ENCODE measurements at places on chromosomes 3 and 15.

GRCh38 chr3:66265649-66266048 is 44.8 kb downstream of the SLC25A26 start:
- DNase-seq = no peak

DNA sequence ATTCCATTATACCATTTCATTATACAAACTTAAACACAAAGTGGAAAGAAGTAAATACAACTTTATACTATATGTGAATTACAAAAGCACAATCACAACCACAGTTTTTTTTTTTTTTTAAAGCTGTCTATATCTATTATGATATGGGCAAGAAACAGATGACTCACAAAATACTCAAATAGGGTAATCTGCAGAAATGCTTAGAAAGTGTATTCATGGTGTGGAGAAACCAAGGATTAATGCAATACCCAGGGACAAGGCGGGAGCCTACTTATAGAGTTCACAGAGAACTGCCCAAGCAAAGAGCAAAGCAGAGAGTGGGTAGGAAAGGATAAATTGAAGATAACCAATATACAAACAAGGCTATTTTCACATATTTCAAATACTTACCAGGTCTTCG is 332.0 kb downstream of the FHIT start:
- DNase-seq = no peak

- no peak for DNase-seq
These were observed 921 bp downstream of the FBXL2 start for GRCh38 chr3:33278163-33278562.

- no peak for DNase-seq
These were observed 203.3 kb downstream of the CDIN1 start for GRCh38 chr15:36782681-36783080.

DNA sequence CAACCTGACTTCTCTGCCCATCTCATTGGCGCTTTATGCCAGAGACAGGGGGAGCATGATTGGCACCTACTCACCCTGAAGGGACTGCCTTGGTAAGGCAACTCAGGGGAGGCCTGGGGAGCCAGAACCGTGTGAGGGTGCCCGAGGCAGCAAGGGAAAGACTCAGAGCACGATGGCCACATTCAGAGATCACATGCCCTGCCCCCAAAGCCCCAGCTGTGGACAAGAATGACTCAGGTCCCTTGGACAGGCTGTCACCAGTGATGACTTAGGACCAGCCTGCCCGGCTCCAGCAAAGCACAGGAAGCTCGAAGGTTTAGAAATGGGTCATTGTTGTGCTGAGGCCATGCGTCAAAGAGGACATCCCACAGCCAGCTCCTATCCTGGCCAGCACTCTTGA is 49.1 kb upstream of the LIMD1 start:
- DNase-seq = no peak

GRCh38 chr3:4581920-4582611 is 88.9 kb downstream of the ITPR1 start:
- DNase-seq = no peak

DNA sequence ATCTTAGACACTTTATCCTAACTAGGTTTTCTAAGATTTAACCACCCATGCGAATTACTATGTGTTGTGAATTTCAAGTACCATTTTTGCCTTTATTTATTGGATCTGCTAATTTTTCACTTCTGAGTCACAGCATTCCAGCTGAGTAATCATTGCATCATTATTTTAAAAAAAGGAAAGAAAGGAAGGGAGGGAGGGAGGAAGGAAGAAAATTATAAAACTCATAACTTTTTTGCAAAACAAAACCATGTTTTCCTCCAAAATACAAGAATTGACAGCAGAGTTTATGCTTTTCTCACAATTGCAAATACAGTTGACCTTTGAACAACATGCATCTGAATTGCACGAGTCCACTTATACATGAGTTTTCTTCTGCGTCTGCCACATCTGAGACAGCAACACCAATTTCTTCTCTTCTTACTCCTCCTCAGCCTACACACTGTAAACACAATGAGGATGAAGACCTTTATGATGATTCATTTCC is 651.4 kb upstream of the NECTIN3 start:
- no peak for DNase-seq

DNA sequence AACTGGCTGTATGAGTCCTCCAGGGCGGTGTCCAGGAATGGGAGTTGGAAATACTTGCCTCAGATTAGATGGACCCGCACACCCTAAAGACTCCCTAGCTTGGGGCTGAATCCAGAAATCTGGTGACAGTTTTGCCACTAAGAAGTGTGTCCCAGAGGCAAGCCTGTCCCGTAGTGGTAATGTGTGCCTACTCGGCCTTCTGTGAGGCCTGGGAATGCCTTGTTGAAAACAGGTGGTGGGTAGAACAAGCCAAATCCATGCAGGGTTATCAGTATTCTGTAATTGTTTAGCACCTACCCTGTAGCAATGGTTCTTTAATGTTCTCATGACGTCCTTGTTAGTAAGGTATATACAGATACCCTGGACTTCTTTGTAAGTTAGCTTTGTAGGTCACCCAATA is 1.6 kb downstream of the C3orf52 start:
- DNase-seq = no peak

- no peak for DNase-seq
These were observed 71.4 kb downstream of the DUT start for GRCh38 chr15:48402427-48403177.

- no peak for DNase-seq
These were observed 64.2 kb upstream of the GLCE start for GRCh38 chr15:69096196-69096595.

GRCh38 chr15:58934521-58934920 is 1.0 kb upstream of the SLTM start:
- DNase-seq = no peak

- DNase-seq = no peak
These were observed 1.1 kb downstream of the NPTN start for GRCh38 chr15:73631915-73632669.

DNA sequence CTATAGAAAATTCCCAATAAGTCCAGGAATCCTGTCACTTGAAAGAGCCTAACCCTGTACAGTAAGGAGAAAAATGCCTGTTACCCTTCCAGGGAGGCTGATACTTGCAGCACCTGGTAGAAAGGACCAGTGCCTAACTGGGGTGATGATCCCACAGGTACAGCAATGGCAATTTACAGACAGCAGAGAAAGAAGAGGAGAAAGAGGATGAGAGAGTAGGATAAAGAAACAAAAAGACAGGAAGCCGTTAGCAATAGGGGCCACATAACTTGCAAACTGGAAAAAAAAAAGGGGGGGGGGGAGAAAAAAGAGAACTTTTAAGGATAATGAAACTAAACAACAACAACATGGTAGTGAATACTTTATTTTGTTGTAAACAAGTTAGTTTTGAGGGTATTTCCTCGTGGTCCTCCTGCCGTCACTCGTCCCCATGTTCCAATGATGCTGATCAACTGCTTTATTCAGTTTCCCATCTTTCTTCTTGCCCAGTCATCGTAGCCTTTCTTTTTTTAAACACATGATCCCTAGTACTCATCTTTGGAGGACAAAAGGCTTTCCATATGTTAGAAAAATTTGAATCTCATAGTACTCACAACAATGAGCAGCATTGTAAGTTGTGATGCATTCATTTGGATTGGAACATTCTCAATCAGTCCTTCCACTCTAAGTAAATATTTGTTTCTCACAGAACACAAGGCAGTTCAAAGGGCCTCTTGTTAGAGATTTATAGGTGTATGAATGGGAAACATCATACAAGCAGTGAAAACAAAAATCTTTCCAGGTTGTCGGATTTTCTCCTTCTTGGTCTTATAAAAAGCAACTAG is 8.6 kb downstream of the TM4SF1 start:
- no peak for DNase-seq

DNA sequence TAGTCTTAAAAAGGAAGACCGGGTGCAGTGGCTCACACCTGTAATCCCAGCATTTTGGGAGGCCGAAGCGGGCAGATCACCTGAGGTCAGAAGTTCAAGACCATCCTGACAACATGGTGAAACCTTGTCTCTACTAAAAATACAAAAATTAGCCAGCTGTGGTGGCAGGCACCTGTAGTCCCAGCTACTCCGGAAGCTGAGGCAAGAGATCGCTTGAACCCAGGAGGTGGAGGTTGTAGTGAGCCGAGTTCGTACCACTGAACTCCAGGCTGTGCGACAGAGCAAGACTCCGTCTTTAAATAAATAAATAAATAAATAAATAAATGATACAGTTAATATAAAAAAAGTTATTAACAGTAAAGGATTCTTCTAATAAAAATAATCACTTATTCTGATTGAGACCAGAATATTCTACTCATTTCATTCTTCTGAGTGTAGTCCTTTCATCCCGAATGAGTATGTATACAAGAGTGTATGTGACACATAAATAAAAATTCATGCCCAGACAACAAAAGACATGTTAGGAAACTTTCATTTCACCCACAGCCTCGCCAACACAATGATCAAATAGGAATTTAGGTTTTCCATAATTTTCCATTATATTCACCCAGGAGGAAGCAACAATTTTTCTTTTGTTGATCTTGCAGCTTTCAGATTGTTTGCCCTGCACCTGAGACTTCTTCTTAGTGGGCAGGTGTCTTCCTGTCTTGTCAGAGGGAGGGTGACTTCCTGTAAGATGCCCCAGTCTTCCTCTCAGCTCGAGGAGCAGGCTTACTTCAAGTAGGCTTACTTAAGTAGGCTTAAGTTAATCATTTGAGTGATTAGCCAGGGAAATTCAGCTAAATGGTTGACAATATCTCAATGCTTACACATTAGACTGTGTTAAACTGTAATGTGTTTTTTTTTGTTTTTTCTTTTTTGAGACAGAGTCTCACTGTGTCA is 7.8 kb upstream of the NUP210 start:
- DNase-seq = no peak

DNA sequence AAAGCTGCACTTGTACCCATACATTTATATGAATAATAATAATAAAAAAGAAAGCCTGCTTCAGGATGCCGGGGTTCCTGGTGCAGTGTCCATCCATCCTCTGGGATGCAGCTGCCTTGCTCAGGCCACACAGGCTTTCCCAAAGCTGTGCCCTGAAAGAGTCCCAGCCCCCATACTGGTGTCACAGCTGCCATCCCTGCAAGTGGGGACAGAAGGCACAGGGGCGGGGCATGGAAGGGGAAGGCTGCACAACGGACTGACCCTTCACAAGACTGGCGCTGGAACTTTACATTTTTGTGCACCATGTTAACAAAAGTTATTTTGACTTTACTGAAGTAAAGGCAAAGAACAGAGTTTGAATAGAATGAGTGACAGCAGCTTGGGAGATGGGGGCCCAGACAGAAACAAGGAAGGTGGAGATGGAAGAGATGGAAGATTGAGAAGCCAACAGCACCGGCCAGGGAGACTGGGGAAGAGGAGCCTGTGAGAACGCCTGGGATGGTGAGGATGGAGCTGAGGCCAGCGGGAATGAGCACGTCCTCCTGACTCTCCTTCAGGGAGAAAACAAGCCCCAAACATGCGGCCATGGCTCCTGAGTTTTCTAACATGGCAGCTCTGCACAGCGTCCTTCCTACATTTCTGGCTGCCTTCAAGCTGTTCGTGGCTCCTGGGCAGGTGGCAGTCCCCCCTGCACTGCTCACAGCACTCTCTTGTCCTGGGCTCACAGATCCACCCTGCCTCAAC is 73.1 kb downstream of the ABTB1 start:
- no peak for DNase-seq

DNA sequence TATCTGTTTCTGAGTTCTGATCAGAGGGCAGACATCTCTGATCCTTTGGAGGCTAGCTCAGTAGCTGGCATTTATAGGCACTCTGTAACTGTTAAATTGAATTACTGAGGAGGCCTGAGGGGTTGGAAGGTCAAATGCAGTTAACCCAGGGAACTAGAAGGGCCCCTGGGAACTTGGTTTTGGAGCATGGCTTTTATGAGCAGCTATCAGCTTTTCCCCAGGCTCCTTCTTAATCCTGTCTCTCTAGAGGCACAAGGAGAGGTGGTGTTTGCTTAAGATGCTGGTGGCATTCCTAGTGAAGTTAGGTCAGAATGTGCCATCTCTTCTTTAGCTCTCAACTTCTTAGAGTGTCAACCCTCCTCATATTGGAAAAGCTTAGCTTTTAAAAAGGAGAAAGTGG is 128.9 kb downstream of the LPP start:
- no peak for DNase-seq

DNA sequence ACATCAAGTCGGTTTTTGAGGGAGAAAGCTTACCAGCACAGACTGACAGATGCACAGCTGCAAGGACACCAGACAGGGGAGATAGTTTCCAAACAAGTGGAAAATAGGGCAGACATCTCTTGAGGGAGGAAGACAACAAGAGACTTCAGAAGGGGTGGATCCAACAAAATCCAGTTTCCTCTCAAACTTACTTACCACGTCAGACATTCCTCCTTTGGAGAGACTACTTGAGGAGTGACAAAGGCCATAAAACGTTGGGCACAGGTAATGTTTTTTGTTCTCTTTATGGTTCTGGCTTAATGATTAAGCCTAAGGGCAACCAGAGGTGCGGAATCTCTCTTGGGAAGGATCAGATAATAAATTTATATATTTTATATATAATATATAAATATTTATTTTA is 76.1 kb downstream of the CD200 start:
- no peak for DNase-seq

DNA sequence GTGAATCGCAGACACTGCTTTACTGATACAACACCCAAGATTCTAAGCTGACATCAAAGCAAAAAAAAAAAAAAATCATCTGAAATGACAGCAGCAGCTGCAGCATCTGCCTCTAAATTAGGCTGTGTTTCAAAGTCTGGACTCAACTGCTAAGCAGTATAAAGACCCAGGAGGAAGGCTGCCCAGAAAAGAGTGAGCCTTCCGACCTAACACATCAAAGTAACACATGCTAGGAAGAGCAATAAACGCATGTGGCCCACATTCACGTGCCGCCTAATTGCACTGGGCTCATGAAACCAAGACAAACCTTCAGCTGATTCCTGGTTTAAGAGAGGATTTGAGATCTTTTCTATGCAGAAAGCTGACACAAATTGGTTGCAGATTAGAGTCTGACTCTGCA is 317.1 kb downstream of the ZIC4 start:
- no peak for DNase-seq

GRCh38 chr15:33440900-33441299 is 130.1 kb downstream of the RYR3 start:
- no peak for DNase-seq

DNA sequence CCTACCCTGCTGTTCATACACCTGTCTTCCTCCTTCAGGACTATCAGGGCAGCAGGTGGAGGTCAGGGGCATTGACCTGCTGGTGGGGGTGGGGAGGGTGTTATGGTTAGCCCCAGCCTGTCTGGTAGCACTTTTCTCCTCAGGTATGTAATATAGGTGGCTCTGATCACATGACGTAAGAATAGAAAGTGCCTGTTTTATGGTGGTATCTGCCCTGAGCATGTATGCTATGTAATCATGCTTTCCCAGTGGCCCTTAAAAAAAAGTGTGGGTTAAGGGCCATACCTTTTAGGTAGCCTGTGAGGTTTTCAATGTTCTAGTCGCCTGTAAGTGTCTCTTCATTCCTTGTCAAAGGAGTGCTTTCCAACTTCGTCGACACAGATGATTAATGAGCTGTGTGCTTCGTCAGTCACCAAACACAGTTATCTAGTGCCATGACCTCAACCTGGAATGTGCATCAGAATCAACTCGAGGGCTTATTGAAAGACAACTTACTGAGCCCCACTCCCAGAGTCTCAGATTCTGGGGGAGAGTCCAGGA is 86.3 kb downstream of the KLHL25 start:
- DNase-seq = no peak

GRCh38 chr15:62618432-62618831 is 424.1 kb upstream of the TPM1 start:
- no peak for DNase-seq

Data from cortex of kidney (tissue), 1 donor.